ENCODE measurements at places on chromosomes 4 and X.

DNA sequence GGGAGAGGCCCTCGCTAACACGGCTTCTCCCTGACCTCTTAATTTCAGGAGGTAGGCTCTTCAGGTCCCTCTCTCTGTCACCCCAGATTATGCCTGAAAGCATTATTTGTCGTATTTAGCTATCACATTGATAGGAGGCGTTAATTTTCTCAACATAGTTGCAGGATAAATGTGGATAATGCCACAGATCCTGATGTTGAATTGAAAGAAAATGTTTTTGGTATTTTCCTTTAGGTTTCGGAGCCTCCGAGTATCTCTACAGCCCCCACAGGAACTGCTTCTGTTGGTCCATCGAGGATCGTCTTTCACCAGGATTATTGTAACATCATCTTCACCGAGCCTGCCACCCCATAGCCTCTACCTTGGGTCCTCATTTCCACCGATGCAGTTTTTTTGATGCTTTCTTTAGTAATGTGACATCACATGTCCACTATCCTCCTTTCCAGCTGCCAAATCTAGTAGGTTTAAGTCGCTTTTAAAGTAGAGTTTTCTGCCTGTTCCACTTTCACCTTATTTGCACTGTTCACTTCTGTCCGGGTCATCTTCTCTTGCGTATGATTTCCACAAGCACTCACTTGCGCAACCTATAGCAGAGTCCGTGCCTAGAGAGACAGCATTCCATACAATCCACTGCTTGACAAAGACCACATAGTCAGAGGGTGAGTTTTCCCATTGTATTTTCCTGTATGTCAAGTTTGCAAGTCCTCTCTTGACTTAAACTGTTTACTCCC, 665 bp downstream of the TIGD2 start:
- DNase-seq: no peak

DNA sequence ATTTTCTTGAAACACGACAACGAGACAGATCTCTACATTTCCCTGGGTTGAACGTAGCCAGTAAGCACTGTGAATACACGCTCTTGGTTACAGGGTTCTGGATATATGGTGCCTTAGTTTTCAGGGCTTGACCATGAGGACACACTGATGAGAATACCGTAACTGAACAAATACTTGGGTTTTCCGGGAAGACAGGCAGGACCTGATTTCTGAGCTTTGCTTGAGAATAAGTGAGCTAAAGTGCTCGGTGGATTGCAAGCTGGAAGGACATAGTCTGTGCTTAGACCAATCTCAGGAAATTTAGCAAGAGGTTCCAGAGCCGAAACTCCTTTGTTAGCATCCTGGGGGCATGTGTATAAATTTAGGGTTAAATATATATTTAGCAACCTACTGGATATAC, 876 bp upstream of the TACR3 start:
- no peak for DNase-seq

DNA sequence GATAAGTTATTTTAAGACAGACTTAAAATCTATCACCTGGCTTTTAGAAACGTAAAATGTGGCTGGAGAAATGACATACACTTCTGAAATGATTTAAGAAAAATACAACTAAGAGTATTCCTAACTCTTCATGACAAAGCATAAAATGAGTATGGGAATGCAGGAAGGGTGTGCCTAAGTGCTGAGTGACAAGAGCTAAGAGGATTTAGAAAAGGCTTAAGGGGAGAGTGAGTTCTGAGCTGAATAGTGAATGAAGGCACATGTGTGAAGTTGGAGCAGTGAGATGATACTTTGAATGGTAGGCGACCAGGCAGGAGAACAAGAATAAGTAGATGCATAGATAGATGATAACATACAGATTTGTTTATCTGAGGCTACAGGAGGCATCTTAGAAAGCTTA, 458.3 kb upstream of the TENM3 start:
- DNase-seq: no peak

- no peak for DNase-seq
These were observed 17.0 kb downstream of the MRFAP1 start for GRCh38 chr4:6657242-6658208.

DNA sequence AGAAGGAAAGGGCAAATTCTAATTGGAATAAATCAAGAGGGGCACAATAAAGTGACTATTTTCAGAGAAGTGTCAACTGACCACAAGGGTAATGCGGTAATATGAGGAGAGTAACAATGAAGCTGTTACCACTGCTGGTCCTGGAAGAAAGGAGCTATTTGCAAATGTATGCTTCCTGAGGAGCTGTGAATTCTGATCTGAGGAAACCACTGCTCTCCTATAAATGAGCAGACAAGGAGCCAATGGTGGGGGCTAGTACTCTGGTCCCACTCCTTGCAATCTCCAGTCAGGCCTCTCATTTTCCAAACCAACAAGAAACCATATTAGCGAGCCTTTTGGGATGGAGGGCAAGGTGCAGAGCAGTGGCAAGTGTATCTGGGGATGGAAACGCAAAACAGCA, 770.2 kb downstream of the FSTL5 start:
- no peak for DNase-seq

GRCh38 chrX:65635378-65635777, 32.1 kb upstream of the MSN start:
- DNase-seq: no peak

DNA sequence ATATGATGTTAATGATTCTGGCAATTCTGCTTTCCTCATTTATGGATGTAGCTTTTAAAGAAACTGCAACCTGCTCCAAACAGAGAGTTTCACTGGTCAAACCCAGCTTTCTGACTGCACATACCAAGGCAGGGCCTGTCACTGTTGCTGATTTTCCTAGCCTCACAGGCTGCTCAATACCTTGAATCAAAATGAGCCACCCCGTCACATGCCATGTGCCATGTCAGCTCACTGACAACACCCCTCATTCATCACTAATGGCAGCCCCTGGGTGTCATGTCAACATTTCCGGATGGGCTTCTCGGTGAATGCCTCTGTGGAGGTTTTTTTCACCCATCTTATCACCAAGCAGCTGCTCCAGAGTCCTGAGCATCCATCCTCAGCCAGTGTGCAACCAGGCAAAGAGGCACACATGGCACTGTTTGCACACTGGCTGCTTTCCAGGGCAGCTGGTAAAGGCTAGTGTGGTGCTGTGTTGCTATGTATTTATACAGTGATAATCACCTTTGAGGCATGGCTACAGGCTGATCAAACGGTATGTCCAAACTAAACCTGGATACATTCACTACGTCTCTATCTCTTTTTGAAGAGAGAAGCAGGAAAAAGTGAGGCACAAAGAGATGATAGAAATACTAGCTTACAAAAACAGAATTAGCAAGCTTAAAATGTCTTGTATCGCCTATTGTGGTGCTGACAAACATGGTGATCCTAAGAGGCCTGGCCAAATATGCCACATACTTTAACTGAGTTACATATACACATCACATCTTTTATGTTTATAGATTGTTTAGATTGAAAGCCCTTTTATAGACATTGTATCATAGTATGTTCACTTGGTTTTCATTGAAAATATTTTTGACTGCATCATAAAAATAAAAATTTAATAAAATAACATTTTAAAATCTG, 94.6 kb upstream of the INPP4B start:
- DNase-seq: no peak

- DNase-seq: no peak
These were observed 150.1 kb downstream of the DHX15 start for GRCh38 chr4:24434241-24434640.

DNA sequence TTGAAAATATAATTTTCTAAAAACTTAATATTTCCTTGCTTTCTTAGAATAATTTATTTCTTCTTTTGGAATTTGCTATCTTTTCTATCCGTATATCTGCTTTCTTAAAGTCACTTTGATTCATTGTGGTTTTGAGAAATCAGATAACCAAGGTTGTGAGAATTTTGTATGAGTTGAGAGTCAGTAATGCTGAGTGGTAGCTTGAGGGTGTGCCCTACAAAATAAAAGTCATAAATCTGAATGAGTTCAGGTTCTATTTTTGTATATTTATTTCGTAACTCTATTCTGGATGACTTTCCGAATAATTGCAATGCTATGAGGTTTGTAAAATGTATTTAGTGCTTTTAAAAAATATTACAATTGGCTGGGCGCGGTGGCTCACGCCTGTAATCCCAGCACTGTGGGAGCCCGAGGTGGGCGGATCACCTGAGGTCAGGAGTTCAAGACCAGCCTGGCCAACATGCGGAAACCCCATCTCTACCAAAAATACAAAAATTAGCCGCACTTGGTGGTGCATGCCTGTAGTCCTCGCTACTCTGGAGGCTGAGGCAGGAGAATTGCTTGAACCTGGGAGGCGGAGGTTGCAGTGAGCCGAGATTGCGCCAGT, 8.9 kb downstream of the COPS4 start:
- no peak for DNase-seq

GRCh38 chr4:184748251-184748652, 14.4 kb upstream of the CENPU start:
- DNase-seq: no peak

- DNase-seq: peak; percentile 68
These were observed 210.7 kb downstream of the PDGFRA start for GRCh38 chr4:54439831-54440243.

GRCh38 chrX:15158350-15158735, 111.5 kb downstream of the ASB9 start:
- DNase-seq: no peak

GRCh38 chrX:10545882-10546281, 74.5 kb downstream of the MID1 start:
- no peak for DNase-seq

DNA sequence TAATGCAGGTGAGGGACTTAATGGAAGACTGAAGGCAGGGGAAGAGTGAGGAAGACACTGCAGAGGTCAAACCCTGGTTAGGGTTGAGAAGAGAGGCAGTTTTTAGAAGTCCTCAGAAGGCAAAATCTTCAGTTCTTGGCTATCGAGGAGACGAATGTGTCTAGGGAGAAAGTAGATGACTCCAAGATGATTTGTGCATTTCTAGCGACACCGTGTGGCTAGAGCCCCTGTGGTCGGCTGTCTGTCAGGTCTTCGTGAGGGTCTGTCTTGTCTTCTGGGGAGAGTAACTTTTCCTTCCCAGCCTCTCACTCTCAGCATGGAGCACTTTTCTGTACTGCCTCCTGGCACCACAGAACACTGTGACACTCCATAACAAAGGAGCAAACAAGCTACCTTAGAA, 458.1 kb downstream of the STIM2 start:
- DNase-seq: no peak

DNA sequence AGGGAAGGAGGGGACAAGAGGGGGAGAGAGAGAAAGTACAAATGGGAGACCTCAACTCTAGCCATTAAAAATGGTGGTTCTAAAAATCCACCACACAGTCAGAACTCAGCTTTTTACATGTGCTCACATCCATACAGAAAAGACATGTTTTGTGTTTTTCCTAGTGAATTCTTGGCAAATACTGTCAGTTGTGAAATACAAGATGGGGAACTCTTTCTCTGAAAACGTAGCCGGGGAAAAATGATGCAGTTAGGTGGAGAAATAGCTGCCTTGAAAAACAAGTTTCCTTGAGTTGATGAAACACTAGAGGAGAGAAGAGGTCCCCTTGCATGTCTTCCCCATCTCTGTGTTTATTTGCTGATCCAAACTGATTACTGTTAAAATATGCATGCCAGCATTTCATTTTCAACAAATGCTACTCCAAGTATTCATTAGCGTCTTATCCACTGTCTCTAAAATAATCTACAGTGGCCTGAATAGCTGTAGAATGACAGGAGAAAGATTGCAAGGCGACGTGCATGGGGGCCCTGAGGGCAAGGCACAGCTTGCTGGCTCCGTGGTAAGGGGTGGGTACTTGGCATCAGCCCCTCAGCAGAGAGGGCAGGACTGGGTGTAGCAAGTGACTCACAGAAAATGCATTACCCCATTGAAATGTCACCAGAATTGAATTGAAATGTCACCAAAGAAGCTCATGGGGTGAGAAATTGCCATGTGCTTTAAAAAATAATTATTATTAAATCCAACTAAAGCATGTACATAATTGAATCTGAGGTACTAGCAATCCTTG, 48.1 kb upstream of the TBL1X start:
- DNase-seq: no peak

DNA sequence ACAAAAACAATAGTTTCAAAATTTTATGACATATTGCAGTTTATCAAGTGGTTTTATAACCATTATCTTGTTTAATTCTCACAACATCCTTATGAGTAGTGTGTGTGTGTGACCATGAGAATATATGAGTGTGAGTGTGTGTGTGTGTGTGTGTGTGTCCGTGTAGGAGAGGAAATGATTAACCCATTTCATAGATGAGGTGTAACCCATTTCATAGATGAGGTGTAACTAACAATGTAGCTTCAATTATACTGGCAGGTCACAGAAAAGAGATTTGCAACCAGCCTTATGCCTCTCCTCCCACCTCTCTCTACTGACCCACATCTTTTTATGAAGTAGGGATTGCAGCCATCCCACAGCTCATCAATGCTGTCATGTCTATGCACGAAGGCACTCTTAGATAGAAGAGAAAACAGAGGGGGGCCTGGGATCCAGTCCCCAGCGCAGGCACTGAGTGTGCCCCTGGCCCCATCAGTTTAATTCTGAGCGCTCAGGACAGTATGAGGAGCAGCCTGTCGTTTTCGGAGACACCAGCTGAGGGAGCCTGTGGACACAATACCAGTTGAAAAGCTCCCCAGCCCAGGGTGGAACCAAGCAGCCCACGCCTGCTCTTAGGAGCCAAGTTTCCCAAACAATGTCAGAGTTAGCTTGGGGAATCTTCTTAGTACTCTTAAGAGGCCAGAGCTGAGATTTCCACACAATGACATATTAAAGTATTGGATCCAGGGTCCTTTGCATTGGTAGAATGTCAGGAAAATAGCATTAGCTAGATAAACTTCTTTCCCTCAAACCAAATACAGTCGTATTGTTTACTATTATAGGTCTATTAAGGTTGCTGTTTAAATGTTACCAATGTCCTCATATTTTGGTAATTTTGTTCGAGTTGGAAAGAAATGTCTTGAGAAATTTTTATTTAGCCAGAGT, 88.6 kb downstream of the PALLD start:
- peak; percentile 90 for DNase-seq

- no peak for DNase-seq
These were observed 440.0 kb upstream of the IGFBP7 start for GRCh38 chr4:57550198-57550597.

DNA sequence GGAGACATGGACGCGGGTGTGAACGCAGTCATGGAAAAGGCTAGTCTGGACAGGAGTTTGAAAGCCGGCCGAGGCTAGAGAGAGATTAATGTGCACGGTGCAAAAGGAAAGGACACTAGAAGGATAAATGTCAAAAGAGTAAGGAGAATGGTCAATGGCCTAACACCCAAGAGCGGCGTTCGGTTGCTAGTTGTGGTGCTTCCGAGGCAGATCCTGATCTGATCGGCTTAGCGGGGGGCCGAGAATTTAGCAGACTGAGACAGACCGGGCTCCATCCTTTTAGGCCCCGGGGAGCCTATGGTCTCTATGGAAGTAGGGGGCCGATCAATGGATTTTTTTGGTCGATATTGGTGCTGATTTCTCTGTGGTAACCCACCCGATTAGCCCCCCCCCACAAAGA, 6.9 kb downstream of the GAGE10 start:
- DNase-seq: peak; percentile 54

All from right atrium auricular region (tissue), 2 donors.